ENCODE measurements at places on chromosomes 3 and 15. TPM values are rescaled to one million over a fixed set of nuclear protein-coding genes. Genes with fewer than 3 reads are reported as not detected.

Gene FSIP1
- 0.54 TPM for total RNA-seq

Gene DZIP3
- 9.0 TPM for total RNA-seq

- no peak for DNase-seq
These were observed 389.1 kb upstream of the SGO1 start for GRCh38 chr3:20575146-20575545.

GRCh38 chr3:46604127-46604526, 8.2 kb upstream of the FAM240A start:
- DNase-seq, result no peak

Gene CSPG4
- 43.3 TPM for total RNA-seq

DNA sequence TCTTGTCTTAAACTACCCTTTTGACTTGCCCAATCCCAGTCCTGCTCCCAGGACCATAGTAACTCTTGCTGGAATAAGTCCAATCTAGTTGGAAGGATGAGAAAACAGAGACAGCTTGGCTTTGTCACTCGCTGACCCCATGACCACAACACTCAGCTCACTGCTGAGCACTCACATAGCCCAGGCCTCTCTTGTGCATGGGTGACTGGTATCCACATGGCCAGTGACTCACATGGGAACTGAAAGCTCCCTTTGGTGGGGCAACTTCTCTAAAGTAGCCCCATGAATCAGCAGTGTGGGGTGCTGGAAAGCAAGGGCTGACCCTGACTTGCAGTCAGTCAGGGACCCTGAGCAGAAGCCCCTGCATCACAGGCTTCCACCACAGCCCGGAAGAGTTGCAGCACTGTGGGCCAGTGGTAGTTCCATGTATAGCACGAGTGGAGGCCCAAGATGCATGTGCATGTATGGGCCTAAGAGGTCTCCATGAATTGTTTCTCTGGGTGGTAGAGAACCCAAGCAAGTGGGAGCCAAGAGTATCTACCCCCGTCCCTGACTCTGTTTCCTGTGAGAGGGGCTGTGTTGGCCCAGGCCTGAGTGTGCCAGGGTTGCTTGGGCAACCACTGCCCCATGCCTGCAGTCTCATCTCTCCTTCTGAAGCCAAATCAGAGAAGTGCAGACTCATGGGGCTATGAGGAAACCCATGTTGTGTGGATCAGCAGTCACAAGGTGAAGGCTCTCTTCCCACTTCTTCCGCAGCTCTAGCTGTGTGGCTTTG, 62.1 kb upstream of the XCR1 start:
- DNase-seq, result no peak

DNA sequence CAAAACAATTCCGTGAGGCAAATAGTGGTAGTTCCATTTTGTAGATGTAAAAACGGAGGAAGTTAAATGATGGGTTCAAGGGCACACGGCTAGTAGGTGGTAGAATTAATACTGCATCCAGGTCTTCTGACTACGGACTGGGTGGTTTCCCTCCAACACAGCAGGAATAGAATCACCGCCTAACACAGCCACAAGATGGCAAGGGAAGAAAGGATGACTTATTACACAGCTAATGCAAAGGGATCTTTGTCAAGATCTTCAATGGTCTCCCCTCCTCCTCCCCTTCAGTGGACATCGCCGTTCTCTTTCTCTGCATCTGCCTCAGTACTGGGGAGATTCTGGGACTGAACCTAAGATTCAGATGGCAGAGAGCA, 524 bp upstream of the TOPBP1 start:
- DNase-seq, result no peak

DNA sequence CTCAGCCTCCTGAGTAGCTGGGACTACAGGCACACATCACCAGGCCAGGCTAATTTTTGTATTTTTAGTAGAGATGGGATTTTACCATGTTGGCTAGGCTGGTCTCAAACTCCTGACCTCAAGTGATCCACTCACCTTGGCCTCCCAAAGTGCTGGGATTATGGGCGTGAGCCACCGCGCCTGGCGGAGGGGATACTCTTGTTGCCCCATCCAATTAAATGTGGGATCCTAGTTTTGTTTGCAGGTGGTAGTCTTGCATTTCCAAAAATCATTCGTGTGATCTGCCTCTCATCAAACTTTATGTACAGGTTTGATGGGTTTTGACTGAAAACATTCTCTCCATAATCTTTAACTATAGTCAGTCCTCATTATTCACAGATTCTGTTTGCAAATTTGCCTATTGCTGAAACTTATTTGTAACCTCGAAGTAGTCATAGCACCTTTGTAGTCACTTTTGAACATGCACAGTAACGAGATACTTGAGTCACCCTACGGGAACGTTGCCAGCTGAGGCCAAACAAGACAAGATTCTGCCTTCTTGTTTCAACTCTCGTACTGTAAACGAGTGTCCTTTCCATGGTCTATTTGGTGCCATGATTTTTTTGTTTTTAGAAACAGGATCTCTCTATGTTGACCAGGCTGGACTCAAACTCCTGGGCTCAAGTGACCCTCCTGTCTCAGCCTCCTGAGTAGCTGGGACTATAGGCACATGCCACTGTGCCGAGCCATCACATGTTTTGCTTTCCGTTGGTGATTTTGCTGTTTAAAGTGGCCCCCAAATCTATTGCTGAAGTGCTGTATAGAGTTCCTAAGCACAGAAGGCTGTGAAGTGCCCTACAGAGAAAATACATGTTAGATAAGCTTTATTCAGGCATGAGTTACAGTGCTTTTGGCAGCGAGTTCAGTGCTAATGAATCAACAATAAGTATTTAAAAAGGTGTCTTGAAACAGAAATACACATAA, 8.1 kb upstream of the MAPK6 start:
- DNase-seq, result no peak

GRCh38 chr3:177516158-177517011, 319.1 kb upstream of the TBL1XR1 start:
- peak; percentile 90 for DNase-seq

- no peak for DNase-seq
These were observed 476.0 kb downstream of the OCA2 start for GRCh38 chr15:27623149-27623548.

- DNase-seq, result no peak
These were observed 58.1 kb downstream of the PDIA5 start for GRCh38 chr3:123124971-123125370.

GRCh38 chr3:139636511-139636910, 41.3 kb downstream of the NMNAT3 start:
- DNase-seq, result no peak

- no peak for DNase-seq
These were observed 56.4 kb upstream of the NEO1 start for GRCh38 chr15:72995849-72996248.

- no peak for DNase-seq
These were observed 41.5 kb upstream of the MFGE8 start for GRCh38 chr15:88954431-88955277.

DNA sequence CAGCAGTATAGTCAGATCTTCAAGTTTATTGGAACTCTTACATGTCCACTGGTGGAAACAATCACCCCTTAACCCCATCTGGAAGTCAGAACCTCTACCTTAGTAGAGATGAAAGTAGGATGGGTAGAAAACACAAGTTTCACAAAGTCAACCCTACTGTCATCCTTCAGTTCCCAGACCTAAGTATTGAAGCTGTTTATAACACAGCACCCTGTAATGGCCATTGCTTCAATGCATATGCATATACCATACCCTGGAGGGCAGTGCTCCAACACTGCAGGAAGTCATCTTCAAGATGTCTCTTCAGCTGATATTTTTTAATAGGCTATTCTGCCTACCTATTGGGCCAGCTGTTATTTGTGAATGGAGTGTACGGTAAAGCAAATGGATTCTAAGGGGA, 241.3 kb downstream of the UBE2E2 start:
- no peak for DNase-seq

Gene PAK6
- total RNA-seq, result not detected

DNA sequence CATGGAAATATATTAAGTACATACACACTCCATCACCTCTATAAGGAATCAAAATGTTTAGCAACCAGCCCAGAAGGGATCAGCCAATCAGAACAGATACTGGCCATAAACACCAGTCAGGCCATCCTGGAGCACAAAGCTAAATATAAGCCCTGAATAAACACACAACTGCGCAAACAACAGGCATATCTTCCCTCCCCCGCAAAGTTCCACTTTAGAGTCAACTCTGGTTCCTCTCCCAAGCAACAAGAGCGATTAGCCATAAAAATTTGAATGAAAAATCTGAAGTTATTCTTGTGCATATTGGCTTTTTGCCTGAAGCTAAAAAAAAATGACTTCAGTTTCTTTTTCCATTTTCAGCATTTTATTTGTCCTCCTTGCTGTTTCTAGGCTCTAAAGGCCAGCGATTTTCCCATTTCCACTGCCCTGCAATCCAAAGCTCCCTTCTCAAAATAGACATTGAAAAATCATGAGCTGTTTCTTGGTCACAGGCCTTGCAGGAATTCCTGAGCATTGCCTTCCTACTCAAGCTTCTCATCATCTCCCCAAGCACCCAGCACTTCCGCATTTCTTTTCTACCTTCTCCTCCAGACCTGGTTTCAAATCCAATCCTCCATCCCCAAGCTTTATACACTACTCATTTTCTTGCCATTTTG, 247.9 kb downstream of the ZMAT3 start:
- DNase-seq, result no peak

DNA sequence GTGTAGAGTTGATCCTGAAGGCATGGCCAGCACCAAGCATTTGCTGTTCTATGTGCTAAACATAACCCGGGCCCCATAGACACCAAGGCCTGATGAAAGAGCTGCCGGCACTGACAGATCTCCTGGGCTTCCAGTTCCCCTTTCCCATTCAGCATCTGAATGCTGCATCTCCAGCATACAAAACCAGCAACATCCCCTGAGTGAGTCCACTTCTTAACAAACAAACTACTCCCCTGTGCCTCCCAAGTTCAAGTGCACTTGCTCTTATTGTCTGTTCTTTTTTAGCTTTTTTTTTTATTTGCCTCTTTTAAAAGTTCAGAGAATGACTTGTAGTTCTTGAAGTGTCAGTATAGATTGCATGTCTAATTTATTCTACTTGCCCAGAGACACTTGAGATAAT, 156.0 kb downstream of the EDEM1 start:
- no peak for DNase-seq

DNA sequence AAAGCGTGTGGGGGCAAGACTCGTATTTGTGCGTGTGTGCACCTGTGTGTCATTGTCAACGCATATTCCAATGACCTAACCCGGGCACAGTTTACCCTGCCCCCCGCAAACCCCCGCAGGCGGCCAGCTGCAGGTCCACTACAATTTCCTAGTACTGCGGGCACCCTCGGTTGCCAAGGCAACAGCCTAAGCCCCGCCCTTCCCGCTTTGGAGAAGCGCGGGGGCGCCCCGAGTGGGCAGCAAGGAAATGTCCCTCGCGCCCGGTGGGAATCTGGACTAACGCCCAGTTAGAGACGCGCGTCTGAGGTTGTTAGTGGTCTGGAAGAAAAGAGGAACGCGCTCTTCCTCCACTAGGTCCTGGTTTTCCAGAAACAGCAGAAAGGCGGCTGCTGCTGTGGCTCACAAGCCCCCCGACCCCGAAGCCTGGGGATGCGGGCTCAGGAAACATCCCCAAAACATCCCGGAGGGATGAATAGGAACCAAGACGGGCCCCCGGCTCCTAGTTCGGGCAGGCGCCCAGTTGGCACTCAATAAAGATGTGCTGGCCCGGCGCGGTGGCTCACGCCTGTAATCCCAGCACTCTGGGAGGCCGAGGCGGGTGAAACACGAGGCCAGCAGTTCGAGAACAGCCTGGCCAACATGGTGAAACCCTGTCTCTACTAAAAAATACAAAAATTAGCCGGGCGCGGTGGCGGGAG, 1.1 kb downstream of the ABHD14A start:
- no peak for DNase-seq

GRCh38 chr3:2098398-2099027, at the start of gene CNTN4:
Gene CNTN4 (plus strand): TSS chr3:2098866.
- peak; percentile 92 for DNase-seq

GRCh38 chr15:60135961-60136360, 131.8 kb downstream of the FOXB1 start:
- no peak for DNase-seq

- no peak for DNase-seq
These were observed 1.7 kb downstream of the PLA2G4D start for GRCh38 chr15:42092398-42093318.

DNA sequence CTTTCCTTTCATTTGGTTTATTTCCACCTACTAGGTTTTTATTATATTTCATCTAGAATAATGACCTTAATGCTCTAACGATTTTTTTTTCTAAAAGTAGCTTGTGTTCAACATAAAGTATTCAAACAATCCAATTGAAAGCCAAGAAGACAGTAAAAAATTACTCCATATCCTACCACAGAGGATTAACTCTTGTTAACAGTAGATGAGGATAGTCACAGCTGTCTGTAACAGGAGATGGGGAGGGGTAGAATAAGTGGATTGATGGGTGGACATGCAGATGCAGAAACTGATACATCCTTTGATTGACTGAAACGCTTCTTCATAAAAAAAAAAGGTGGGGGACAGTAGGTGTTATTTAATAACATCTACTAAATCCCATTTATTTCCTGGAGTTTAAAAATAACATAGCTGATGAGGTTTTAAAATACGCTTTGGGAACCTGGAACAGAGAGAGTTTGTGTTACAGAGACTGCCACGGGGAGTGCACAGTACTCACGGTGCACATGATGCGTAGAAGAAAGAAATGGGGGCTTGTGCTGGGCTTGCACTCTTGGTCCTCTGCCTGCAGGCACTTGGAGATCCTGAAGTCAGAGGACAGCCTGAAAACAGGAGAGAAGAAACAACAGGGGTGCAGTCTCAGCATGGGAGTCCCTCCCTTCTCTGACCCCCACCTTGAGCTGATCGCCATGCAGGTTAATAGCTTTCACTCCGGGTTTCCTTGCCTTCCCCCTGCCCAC, 226.7 kb downstream of the THSD4 start:
- DNase-seq, result no peak

DNA sequence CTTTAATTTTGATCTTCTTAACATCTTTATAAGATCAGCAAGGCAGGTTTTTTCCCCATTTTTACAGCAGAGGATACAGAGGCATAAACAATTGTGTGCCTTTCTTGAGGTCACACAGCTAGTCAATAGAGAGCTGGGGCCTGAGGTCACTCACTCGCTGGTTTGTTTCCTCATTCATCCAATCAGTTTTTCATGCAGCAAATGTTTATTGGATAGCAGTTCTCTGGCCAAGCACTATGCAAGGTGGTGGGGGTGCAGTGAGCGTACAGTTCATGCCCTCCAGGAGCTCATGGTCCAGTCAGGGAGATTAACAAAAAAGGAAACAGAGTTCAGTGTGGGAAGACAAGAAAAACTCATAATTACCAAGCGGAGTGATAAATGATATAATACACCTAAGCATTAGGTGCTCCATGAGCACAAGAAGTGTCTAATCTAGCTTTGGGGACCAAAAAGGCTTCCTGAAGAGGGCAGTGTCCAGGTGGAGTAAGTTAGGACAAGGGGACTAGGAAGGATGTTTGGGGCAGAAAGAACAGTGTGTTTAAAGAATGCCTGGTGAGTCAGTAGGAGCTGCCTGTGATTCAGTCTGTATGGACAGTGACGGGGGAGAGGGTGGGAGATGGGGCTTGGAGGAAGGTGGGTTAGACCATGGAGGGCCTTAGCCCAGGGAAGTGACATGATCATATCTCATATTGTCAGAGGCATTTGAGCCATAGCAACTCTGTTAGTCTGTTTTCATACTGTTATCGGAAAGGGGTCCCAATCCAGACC, 29.3 kb downstream of the MAP2K5 start:
- no peak for DNase-seq
